Endodermal cell (in vitro differentiated cells): ENCODE measurements at places on chromosomes 7 and 10. TPM values are rescaled to one million over a fixed set of nuclear protein-coding genes. Genes with fewer than 3 reads are reported as not detected.

ELAPOR2 gene
- 63.6 and 75.7 TPM in 2 replicates for total RNA-seq

LIPK gene
- total RNA-seq: not detected in 3 replicates

DNA sequence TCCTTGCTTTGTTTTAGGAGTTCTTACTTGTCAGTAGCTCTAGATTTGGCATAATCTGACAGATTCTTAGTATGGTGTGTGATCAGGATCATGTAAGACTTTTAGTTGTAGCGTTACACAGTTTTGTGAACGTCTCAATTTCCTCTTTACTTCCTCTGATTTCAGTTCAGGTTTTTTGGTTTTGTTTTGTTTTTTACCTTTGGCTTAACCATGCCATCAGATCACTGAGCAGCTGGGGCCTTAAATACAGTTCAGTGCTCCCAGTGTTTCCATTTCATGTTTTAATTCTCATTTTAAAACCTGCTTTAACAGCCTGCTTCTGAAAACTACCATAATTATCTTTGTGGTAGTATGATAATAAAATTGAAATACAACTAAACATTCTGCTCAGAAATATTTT, 27.2 kb upstream of the ARMS2 start:
- H3K27ac ChIP-seq: no peak overlapping the region
- no peaks in the 10 kb centered on the region for H3K4me1 ChIP-seq

DNA sequence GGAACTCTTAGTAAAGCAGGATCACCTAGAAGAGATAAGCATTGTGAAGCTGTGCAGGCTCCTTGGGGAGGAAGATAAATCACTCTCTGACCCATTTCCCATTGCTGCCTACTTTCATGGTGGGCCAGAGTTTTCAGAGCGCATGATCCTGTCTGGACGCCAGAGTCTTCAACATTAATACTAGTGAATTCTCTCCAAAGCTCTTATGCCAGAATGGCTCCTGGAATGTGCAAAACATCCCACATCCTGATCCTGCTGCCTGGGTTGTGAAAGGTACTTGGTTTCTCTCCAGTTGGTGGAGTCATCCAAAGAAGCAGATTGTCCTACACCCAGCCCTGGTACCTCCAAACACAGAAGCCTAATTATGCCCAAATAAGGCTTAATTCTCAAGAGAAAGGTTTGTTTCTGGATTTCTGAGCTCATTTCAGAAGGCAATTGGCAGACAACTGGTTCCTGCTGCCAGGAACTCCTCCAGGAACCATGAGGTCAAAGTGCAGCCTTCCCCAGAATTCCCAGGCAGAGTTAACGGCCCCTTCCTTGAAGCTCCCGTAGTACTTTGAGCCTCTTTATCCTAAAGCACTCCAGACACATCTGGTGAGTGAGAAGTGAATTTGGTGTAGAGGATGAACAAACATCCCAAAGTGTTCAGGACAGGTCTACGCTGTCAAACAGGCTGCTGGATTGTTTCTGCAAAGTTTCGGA, 495.2 kb downstream of the PLXNA4 start:
- H3K4me1 ChIP-seq: no peaks in the 10 kb centered on the region
- DNase-seq: no peak
- no peaks in the 10 kb centered on the region for H3K36me3 ChIP-seq
- no peaks in the 10 kb centered on the region for H3K27me3 ChIP-seq
- no peak overlapping the region for H3K27ac ChIP-seq

DNA sequence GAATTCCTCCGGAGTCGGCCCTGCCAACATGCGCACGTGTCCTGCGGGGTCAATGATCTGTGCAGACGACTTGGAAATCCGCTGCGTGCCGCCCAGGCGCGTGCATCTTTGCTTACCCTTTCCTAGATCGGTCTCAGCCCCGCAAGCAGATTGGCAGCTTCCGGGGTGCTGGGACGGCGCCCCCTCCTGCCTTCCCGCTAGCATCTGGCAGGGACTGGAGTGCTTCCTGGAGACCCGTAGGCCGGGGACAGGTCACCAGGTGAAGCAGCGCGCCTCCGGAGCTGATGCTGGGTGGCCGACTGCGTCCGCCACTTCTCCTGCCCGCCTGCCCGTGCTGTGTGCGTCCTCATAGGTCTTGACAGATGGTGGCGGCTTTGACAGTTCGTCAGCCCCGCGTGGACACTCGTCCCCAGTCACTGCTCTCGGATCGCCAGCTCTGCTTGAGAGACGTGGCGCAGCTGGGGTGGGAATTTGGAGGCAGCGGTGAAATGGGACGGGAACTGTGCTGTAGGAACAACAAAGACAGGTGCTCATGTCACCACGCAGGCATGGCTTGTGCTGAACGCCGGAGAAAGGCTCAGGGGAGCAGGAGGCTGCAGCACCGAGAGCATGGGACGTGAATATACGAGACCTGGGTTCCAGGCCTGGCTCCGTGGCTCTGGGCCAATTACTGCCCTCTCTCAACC, 21.9 kb upstream of the KCNK18 start:
- peak overlapping the region; percentile 74 for H3K4me3 ChIP-seq
- DNase-seq: peak; percentile 72
- peaks cover 65% of the 10 kb centered on the region for H3K27me3 ChIP-seq
- no peaks in the 10 kb centered on the region for H3K4me1 ChIP-seq

DNA sequence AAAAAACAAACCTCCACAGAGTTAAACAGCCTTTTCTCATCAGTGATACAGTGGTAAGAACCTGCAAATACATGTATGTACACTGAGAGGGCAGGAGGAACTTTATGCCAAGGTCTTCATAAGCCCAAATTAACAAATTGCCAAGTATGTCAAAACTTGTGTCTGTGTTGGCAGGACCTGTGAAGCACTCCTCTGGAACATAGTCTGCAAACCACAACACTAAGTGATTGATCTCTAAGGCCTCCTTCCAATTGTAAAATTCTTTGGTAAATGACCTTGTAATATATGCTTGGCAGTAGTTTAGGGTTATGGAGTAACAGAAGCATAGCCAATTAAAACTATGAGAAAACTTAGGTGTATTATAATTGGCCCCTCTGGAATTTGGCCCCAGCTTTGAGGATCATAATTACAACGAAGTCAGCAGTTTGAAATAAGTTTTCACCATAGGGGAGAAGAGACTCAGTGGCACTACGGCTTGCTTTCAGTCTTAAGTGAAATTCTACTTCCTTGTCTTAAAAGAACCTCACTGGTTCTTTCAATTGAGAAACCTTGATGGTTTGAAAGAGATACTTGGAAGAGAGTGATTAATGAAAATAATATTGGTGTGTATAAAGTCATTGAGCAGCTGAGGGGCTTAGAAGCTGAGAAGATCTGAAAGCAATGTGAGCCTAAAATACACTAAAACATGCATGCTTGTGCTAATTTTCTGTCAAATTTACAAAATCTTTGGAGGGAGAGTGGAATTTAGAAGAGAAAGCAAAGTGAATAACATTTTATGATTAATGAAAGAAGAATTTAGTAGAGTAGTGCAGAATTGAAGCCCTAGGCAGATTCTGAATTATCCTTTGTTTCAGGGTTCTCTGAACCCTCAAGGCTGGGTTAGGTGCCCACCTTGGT, 57.6 kb downstream of the CNNM2 start:
- no peak for DNase-seq
- H3K27me3 ChIP-seq: no peaks in the 10 kb centered on the region
- H3K4me3 ChIP-seq: no peak overlapping the region
- H3K27ac ChIP-seq: no peak overlapping the region
- H3K4me1 ChIP-seq: no peaks in the 10 kb centered on the region

DNA sequence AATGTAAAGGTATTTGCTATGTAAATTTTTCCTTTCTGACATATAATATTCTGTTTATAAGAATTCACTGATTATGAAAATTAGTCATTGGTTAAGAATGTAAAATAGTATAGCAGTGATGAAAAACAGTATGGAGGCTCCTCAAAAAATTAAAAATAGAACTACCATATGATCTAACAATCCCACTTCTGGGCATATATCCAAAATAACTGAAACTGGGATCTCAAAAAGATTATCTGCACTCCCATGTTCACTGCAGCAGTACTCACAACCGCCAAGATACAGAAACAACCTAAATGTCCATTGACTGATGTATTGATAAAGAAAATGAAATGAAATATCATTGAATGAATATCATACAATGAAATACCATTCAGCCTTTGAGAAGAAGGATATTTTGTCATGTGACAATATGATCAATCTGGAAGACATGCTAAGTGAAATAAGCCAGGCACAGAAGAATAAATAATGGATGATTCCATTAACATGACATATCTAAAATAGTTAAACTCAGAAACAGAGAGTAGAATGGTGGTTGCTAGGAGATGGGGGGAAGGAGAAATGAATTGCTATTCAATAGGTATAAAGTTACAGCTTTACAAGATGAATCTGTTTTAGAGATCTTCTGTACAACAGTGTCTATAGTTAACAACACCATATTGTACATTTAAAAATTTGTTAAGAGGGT, 14.0 kb downstream of the C10orf88 start:
- H3K4me1 ChIP-seq: no peaks in the 10 kb centered on the region
- peaks cover 48% of the 10 kb centered on the region for H3K36me3 ChIP-seq
- no peak overlapping the region for H3K27ac ChIP-seq
- no peaks in the 10 kb centered on the region for H3K27me3 ChIP-seq
- no peak for DNase-seq
